Stimulated activated CD4-positive, alpha-beta T cell treated with anti-CD3 and anti-CD28 coated beads, Interleukin-2, amount 100 ng/mL, for 48 hours (primary cell): ENCODE measurements at places on chromosomes 11 and 22.

DNA sequence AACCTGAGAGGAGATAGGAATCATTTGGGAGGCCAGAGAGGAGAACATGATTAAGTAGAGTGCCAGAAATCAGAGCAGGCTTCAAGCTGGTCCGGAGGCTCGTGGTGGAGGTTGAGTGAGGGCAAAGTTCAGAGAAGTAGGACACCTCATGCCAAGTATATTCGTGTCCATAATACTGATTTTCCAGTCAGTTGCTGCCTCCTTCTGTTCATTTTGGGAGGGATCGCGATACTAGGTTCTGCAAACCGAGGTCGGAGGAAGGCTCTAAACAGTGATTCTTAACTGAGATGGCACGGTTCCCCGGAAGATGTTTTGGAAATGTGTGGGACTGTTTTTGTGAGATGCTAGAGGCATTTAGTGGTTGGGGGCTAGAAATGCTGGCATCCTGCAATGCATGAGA, 13.6 kb upstream of the CD3E start:
- no peak for DNase-seq

DNA sequence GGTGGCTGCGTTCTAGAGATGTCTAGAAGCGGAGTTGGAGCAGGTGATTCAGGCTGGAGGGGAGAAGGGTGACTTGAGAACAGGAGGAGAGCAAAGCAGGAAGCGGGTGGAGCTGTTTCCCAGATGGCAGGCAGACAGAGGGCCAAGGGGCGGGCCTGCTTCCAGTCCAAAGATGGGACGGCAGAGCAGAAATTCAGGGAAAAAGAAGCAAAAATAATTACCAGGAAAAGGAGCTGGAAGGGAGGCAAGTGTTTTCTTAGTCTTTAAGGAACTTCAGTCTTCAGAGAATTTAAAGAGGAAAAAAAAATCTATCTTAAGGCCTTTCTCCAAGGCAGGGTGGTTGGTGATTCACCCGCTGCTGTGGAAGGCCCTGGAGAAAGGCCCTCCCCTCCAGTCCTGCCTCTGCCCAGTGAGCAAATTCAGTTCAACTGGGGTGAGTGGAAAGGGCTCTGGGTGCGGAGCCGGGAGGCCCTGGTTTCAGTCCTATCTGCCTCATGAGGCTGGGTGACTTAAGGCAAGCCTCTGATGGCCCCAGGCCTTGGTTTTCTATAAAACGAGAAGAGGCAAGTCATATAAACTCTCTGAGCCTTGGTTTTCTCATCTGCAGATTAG, 4.5 kb upstream of the CREB3L1 start:
- no peak for DNase-seq

DNA sequence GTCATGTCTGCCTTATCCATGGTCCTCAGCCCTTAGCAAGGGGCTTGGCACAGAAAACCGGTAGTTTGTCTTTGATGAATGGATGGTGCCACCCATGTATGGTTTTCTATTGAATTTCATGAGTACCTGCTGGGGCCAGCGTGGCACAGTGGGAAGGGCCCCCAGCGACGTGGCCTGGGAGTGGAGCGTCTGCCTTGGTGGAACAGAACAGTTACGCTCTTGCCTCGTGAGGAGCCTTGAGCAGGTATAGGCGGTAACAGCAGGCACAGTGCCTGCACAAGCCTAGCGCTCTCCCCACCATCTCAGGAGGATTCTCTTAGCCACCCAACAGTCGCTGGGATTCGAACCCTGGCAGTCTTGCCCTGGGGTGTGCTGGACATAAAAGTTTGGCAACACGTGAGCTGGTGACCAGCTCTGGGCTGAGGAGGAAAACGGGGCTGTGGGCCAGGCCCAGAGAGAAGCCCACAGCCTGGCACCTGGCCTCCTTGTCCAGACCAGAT, 3.0 kb upstream of the SSH3 start:
- DNase-seq = no peak

DNA sequence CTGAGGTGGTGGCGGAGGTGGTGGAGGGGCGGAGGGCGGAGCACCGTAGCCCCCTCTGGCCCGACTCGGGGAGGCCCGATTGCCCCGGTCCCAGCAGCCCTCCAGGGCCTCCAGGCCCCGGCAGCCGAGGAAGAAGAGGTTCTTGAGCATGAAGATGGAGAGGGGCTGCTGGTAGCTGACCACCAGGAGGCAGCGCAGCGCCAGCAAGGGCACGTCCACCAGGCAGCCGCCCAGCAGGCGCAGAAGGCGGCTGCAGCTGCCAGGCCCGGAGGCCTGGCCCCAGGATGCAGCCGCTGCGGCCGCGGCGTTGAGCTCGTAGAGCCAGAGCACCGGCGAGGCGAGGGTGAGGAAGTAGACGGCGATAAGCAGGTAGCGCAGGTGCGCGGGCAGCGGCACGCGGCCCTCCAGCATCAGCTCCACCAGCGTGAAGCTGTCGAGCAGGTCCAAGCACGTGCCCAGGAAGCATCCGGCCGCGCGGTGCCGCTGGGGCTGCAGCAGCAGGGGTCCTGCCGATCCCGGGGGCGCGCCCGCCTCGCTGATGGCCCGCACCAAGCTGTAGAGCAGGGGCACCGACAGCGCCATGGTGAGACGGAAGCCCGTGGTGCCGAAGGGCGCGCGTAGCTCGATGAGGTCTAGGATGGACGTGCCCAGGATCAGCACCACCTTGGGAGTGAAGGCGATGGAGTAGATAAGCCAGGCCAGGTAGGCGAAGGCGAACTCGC, 1.5 kb downstream of the TMEM121B start:
- peak; percentile 22 for DNase-seq

DNA sequence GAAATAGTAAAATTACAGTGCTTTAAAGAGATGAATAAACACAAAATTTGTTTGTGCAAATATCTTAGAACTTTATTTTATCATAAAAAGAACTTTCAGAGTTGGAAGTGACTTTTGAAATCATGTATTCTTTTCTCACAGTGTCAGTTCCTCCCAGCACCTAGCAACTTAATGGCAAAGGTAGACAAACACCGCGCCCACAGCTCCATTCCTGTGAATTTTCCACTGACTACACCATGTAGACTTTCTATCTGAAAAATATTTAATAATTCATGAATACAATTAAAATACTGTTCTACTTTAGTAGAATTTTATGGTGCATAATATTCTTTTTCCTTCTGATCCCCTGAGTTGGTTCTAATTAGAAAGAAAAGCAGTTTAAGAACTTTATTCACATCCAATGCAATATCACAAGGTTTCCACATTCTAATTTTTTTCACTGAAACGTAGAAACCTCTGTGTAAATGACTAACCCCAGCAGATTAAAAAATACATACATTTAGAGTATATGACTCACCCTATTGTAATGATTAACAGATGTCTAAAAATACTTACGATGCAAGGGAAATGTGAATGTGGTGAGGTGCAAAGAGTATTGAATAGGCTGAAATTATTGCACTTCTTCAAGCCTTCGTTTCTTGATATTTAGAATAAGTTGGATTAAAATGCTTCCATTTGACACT, 218.2 kb upstream of the CCDC179 start:
- no peak for DNase-seq

DNA sequence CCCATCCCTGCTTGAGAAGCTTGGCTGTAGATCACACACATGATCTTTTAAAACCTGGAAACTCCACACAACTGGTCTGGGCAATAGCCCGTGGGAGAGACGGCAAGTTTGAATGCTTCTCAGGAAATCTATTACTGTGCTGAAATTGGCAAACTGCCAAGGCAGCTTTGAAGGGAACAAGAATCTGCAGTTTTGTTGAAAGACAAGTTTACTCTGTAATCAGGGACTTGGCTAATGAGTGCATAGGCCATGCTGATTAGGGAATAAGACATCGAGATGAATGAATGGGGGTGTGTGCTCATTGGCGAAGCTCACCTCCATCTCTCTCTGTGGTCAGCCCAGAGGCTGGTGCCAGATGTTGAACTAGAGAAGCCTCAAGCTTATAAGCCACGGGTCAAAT, 218.8 kb downstream of the HIPK3 start:
- DNase-seq = no peak

DNA sequence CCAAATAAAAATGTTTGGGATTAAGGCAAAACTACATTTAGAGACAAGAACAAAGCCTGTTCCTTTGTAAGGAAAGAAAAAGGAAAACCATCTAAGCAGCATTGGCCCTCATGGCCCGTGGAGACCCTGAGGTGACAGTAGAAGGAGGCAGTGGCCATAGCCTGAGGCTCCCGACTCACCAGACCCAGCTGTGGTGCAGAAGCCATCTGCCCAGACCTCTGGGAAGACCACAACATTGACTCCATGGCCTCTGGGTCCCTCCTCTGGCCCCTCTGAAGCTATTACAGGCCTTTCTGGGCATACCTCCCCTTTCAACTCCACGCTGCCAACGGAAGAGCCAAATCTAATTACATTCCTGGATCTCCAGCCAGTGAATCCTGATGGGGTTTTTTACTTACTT, 6.4 kb downstream of the PRAME start:
- no peak for DNase-seq

DNA sequence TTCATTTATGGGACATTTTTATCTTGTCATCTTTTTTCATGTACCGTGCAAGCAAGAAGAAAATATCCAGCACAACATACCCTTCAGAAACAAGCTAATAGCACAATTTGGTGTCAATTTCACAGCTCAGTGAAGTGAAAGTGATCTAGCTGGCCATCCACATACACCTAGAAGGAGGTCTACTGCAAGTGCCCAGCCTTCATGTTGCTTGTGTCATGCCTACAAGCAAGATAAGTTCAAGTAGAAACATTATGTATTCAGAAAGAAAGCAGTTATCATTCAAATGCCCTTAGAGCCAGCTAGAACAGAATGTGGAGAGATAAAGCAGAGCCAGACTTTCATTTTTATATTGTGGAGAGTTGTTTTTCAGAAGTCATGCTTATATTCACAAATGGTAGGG, 325.7 kb upstream of the PITPNB start:
- DNase-seq = no peak

GRCh38 chr11:69394869-69395246, 86.6 kb upstream of the LINC01488 start:
- no peak for DNase-seq

DNA sequence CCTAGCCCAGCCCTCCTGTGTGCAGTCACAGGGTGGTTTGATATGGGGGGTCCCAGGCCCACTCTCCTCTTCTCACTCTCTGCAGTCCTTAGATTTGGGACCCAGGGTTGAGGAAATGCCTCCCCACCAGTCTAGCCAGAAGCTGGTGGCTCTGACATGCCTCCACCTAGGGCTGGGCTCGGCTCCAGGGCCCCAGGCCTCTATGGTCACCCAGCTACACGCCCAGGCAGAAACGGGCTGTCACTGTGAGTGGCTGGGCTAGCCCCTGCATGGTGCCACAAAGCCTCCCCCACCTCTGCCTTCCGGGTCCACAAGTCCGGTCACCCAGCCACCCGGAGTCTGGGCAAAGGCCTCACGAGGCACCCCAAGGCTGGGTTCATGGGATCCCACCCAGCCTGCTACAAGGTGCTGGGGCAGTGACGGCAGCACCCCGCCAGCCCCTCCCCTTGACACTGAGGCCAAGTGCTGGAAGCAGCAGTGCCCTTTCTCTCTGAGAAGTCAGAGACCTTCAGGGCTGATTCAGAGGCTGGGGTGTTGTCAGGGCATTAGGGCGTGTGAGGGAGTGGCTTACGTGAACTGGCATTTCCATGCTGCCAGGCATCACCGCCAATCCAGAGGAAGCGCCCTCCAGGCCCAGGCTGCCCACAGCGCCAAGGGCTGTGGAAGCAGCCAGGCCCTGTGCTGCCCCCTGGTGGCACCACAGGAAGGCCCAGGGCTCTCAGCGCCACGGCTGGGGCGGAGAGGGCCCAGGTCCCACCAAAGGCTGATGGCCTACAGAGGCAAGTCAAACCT, 638 bp upstream of the PITPNM1 start:
- DNase-seq = peak; percentile 89

DNA sequence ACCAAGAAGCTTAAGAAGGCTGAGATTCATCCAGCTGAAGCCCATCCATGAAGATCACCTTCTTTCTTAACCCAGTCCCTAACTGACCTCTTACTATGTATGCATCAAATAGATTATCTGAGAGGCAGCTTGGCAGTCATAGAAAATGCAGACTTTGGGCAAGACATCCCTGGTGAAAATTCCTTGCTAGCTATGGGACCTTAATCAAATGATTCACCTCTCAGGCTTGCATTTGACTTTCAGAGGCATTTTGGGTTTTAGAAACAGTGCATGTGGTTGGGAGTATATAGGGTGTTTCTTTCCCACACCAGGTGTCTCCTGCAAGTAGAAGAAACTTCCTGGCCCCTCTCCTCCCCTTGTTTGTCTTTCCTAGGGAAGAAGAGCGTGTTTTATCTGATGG, 188.5 kb upstream of the ISX start:
- no peak for DNase-seq

- DNase-seq = no peak
Measured at GRCh38 chr11:11520231-11521015, 101.4 kb downstream of the GALNT18 start.

DNA sequence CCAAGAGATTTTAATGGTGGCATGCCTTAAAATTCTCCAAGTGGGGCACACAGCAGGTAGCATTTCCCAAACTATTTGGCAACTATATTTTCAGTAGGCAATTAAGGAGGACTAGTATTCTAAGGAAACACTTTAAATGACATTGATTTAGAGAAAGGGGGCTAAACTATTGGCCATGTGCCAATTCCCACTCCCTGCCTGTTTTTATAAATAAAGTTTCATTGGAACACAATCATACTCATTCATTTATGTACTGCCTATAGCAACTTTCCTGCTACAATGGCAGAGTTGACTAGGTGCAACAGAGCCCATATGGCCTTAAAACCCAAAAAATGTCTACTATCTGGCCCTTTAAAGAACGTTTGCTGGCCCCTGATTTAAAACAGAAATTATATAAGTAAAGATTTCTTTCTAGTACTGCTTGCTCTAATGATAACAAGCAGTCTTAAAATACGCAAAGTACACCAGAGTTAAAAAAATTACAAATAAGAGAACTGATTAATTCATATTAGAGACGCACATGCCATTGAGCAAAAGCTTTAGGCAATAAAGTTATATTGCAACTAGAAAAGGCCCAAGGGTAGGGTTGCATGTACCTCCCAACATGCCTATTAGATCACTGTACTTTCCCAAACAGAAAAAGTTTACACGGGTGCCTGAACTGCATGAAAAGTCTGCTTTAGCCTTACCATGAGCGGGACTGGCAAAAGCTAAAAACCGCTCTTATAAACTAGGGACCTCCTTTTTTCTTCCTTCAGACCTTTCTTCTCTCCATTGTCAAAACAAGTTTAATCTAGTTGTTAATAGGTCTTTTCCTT, 14.2 kb downstream of the E2F8 start:
- DNase-seq = no peak
